Stimulated activated CD4-positive, alpha-beta T cell treated with anti-CD3 and anti-CD28 coated beads, Interleukin-4, amount 100 ng/mL, for 1 hour (primary cell): ENCODE measurements at places on chromosomes 6 and 20.

DNA sequence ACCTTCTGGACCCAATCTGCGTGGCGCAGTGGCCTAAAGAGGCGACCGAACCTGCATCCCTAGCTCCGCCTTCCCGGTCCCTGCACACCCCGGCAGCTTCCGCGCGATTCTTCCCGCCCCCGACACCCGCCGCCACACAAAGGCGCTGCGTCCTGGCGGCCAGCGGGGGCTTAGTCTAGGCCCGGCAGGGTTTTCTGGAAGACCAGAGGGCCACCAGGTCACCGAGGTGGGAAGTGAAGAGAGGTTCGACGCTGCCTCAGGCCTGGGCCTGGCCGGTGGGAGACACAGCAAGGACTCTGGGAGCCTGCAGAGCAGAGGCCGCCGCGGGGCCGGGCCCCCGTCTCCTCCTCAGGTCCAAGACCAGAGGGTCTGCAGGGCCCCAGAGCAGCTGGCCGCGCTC, 154.9 kb downstream of the OR2B2 start:
- DNase-seq, result peak; percentile 64

DNA sequence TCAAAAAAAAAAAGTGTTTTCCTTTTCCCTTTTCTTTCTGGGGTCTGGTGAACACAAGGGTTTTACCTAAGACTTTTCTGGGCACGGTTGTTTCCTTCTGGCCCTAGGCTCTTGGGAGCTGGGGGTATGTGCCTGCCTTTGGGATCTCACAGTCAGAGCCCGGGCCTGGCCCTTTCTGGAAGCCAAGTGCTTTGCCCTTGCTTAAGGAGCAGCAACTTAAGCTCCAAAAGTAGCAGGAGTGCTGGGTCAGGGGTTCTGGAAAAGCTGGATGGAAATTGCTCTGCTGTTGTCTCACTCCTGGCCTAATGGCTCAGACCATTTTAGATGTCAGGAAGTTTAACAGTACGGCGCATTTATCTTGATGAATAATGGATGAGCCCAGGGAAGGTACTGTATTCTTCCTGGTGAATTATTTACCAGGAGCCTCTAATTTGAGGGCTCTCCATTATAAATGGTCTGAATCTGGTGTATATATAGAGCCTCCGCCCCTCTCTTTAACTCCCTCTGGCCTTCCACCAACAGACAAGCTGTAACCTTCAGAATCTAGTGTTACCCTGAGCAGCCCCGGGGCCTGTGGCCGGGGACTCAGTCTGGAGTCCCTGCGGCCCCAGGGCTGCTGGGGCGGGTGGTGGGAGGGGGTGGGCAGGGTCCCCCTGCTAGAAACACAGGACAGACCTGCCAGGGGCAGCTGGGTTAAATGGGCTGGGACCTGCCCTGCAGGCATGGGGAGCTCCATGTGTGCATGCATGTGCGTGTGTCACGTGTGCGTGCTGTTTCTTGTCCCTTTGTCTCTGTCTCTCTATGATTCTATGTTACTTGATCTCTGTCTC, 37.5 kb downstream of the PTK7 start:
- no peak for DNase-seq

GRCh38 chr6:138346302-138347195, 31.2 kb upstream of the SMIM28 start:
- no peak for DNase-seq

DNA sequence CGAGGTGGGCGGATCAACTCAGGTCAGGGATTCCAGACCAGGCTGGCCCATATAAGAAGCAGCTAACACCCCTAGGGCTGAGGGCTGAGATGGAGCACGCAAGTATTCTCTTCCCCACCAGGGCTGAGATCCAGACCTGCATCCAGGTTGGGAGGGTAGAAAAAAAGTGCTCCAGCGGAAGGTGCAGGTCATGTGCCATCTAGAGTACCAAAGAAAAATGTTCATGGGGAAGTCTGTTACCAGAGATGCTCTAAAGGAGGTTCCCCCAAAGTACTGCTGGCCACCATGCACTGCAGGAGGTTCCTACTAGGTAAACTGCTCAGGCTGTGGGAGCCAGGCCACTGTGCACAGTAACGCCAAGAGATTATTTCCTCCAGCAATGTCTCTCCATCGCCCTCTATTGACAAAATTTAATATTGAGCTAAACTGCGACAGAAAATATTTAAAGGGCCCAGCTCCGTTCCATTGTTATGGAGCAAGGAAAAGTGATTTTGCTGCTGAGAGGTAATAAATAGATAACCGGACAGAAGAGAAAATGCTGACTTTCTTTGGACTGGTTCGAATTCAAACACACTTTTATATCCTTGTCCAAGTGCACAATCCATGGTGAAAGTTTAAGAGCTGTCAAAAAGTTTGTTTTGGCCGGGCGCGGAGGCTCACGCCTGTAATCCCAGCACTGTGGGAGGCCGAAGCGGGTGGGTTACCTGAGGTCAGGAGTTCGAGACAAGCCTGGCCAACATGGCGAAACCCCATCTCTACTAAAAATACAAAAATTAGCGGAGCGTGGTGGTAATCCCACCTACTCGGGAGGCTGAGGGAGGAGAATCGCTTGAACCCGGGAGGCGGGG, 159.9 kb downstream of the OR2B2 start:
- DNase-seq, result peak; percentile 45

DNA sequence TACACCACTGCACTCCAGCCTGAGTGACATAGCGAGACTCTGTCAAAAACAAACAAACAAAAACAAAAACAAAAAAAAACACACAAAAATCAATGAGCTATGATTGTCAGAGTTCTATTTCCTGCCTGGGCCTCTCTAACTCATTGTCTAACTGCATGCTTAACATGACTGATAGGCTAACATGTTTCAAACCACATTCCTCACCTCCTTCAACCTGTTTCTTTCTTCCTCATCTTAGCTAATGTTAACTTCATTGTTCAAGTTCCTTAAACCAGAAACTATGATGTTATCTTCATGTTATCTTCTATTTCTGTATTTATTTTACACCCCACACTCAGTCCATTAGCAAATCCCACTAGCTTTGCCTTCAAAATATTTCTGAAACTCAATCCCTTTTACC, 41.5 kb downstream of the BEND6 start:
- no peak for DNase-seq

- no peak for DNase-seq
Measured at GRCh38 chr6:52016915-52017748, 70.3 kb downstream of the PKHD1 start.

DNA sequence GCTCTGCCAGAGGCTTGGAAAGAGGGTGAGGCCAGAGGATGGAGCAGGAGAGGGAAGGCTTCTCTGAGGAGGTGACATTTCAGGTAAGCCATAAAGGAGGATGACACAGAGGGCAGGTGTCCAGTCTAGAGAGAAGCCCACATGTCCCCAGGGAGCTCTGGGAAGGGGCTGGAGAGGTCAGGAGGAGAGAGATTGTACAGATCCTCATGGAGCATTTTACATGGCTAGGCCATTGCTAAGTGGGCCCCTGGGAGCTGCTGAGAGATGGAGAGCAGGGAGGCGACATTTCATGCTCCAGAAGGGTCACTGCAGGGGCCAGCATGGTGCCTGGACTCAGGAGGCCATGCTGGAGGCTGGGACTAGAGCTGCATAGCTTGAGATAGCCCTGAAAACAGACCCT, 124.5 kb downstream of the TOX2 start:
- DNase-seq, result no peak

DNA sequence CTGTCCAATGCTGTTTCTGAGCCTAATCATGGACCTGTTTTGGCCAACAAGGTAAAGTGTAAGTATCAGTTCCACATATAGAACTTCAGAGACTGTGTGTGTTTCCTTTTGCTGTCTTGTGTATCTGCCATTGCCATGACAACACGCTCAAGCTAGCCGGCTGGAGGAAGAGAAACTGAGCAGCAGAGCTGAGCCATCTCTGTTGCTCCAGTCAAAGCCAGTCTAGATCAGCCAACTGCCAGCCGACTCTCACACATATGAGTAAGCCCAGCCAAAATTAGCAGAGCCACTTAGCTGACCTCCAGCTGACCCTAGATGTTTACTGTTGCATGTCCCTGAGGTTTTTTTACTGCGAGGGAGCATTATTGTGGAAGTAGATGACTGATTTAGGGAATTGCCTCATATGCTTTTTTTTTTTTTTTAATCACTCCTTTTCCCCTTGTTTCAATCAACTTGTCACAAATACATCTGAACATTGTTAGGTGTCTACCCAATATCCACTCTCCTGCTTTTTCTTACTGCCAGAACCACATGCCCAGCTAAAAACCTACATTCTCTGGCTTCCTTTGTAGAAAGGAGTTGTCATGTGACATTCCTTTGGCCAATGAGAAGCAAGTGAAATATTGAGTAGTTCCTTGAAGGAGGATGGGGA, 304.3 kb upstream of the SUPT3H start:
- DNase-seq, result peak; percentile 15

DNA sequence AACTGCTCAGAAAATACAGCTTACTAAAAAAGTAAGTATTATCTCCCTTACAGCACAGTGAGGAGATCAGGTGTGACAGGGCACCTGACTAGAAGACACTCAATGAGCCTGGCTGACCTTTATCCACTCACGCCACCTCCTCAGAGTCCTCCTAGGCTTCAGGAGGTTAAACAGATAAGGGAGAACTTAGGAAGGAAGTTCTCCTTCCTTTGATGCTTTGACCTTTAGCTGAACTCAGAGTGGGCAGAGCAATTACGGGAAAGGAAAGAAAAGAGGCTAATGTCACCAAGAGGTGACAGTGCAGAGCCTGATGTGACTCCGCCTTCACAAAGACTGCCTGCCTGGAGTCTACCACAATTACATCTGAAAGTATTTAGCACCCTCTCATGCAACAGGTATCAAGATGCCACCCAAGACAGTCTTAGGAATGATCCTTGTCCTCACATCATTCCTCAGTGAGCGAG, 36.7 kb downstream of the MAN1A1 start:
- DNase-seq, result no peak

DNA sequence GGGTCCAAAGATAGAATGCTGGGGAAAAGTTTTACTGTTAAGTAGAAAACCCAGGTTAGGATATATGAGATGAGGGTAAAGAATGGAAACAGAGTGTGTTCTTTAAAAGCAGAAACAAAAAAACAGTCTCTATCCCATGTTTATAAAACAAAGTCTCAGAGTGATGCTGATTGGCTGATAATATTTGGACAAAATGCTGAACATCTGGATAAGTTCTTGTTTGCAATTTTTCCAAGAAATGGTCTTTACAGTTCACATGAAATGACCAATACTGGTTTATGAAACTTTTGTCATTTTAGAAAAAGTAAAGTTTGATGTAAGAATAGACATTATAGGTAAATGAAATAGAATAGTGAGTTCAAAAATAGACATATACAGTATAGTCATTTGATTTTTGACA, 96.2 kb upstream of the EYS start:
- DNase-seq, result no peak

DNA sequence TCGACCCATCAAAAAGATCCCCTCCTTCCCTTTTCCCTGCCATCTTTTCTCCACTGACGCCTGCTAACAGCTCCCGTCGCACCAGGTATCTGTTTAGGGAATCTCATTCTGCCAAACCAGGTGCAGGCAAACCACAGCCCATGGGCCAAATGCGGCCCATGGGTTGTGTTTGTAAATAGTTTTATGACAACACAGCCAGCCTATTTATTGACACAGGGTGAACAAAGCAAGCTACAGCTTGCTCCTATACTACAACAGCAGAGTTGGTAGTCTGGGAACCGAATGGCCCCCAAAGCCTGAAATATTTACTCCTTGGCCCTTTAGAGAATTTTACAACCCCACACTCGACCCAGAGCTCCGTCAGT, 16.4 kb downstream of the NFATC2 start:
- DNase-seq, result no peak

GRCh38 chr6:17381424-17382147, 11.8 kb upstream of the CAP2 start:
- DNase-seq, result no peak

- no peak for DNase-seq
Measured at GRCh38 chr20:50870561-50871161, 60.6 kb downstream of the ADNP start.

GRCh38 chr20:23873370-23874015, 6.1 kb downstream of the CST5 start:
- DNase-seq, result no peak

DNA sequence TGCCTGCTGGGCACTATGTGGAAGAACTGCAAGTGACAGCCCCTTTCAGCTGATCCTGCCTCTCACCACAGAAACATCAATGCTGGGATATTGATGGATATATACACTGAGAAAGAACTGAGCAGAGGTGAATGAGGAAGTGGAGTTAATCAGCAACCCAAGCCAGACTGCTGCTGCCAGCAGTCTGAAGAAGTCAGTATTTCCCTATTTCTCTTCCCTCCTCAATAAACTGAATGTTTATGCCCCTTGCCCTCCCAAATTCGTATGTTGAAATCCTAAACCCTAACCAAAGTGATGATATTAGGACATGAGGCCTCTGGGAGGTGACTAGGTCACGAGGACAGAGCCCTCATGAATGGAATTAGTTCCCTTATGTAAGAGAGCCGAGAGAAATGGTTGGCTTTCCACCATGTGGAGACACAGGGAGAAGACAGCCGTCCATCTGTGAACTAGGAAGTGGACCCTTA, 76.3 kb downstream of the CDK19 start:
- DNase-seq, result no peak

DNA sequence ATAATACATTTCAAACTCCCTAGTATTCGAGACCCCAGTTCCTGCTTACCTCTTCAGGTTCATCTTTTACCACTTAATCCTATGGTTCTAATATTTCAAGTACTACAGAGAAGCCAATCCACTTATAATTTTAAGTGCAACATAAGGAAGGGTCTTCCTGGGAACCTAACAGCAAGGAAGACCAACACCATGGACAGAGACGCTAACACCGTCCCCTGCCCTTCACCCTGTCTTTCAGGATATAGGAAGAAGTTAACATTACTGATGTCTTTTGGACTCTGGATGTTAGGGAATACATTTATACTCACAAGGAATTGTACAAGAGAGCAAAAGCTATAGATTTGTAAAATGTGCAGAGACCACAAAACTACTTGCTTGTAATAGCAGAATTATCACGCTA, 565.0 kb upstream of the CHD6 start:
- no peak for DNase-seq

- no peak for DNase-seq
Measured at GRCh38 chr20:34876406-34877282, at the start of gene ACSS2. Gene ACSS2 (plus strand): TSS chr20:34876612. CDS start chr20:34876646, 34 bp downstream.

DNA sequence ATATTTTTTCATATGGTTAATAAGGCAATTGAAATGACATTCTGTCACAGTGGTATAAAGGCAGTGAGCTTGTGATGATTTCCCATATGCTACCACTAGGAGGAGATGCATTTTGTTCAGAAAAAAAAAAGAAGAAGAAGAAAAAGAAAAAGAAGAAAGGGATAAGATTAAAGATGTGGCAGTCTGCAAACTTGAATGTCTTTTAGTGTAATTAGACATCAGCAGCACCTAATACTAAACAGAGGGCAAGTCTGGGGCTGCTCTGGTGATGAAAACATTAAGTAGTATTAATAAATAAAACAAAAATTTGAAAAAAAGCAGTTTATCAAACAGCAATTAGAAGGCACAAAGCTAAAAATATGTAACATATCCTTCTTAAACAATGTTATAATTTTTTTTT, 95.4 kb upstream of the DEFB112 start:
- DNase-seq, result no peak

- DNase-seq, result no peak
Measured at GRCh38 chr20:18808712-18809111, 4.9 kb upstream of the SCP2D1 start.
